ENCODE measurements at places on chromosomes 13 and 19. TPM values are rescaled to one million over a fixed set of nuclear protein-coding genes. Genes with fewer than 3 reads are reported as not detected.

ZNF317 gene
- polyA plus RNA-seq, result 19.8 TPM

- DNase-seq, result no peak
- no peaks in the 10 kb centered on the region for H3K36me3 ChIP-seq
- no peak overlapping the region for H3K27ac ChIP-seq
These were observed 18.4 kb upstream of the CHST8 start for GRCh38 chr19:33603377-33603776.

DNA sequence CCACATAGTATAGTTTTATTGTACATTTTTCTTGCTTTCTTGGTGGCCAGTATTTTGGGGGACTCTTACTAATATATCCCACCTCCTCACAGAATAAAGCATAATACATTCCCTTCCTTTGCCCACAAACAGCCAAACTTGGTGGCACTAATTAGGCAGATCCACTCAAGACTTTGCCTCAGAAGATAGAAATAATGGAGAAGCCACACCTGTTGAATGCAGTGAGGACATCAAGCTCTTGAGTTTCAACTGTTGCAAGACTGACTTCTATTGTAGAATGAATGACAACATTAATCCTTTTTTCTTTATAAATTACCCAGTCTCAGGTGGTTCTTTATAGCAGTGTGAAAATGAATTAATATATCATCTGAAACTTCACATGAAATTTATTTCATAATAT lies 1183.6 kb upstream of the ATXN8OS start:
- no peaks in the 10 kb centered on the region for H3K27me3 ChIP-seq
- H3K4me3 ChIP-seq, result no peak overlapping the region
- no peaks in the 10 kb centered on the region for H3K4me1 ChIP-seq
- no peak overlapping the region for H3K27ac ChIP-seq
- DNase-seq, result no peak

DNA sequence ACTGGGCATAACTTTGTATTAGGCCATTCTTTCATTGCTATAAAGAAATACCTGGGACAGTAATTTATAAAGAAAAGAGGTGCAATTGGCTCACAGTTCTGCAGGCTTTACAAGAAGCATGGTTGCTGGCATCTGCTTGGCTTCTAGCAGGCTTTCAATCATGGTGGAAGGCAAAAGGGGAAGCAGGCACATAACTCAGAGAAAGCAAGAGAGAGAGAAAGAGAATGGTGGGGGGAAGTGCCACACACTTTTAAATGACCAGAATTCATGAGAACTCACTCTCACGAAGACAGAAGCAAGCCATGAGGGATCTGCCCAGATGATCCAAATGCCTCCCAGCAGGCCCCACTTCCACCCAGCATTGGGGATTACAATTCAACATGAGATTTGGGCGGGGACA lies 179.7 kb downstream of the SPRY2 start:
- no peak overlapping the region for H3K4me3 ChIP-seq
- no peaks in the 10 kb centered on the region for H3K4me1 ChIP-seq
- H3K27me3 ChIP-seq, result no peaks in the 10 kb centered on the region
- no peaks in the 10 kb centered on the region for H3K36me3 ChIP-seq
- DNase-seq, result no peak
- H3K27ac ChIP-seq, result no peak overlapping the region

DNA sequence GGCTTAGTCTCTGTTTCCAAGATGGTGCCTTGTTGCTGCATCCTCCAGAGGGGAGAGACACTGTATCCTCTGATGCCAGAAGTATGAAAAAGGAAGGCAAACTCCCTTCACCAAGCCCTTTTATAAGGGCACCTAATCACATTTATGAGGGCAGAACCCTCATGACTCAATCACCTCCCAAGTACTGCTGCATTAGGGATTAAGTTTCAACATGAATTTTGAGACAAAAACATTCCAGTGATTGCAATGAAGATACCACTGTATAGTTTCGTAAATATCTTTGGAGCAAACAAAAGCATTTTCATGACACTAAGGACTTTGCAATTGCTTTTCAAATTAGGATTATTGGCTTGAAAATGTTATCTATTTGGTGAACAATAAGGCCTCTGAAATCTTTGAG lies 63.8 kb downstream of the RNF17 start:
- DNase-seq, result no peak
- H3K4me1 ChIP-seq, result no peaks in the 10 kb centered on the region
- H3K27me3 ChIP-seq, result no peaks in the 10 kb centered on the region
- no peaks in the 10 kb centered on the region for H3K36me3 ChIP-seq
- H3K27ac ChIP-seq, result no peak overlapping the region

DNA sequence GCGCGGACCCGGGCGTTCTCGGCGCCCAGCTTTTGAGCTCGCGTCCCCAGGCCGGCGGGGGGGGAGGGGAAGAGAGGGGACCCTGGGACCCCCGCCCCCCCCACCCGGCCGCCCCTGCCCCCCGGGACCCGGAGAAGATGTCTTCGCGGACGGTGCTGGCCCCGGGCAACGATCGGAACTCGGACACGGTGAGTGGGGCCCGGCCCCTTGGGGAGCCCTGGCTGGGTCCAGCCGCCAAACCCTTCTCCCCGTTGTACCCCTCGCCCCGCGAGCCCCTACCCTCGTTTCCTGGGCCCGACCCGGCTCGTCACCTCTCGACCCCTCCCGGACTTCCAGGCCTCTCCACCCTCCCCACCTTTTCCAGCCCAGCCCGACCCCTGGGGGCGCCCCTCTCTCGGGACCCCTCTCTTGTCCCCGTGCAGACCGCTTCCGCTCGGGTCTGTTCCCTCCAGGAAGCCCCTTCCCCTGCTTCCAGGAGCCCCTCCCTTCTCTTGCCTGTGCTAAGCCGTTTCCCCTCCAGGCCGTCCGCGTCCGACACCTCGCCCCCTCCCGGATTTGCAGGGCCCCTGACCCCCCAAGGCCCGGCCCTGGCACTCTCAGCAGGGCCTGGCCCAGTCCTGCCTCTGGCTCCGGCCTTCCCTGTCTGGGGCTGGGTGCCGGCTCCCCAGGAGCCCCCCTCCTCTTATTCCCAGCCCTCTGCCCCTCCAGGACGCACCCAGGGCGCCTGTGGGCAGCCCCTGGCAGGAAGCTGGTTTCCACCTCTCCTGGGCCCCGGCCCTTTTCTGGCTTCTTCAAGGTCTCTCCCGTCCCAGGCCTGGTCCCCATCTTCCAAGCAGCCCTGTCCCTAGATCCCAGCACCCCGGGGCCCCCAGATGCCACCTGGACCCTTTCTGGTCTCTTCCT lies 632 bp downstream of the MARK4 start:
- peak overlapping the region; percentile 78 for H3K27ac ChIP-seq
- H3K4me1 ChIP-seq, result peaks cover 8% of the 10 kb centered on the region
- peak; percentile 47 for DNase-seq

CRX gene
- polyA plus RNA-seq, result 0.15 TPM

NFIC gene
- 30.5 TPM for polyA plus RNA-seq

DNA sequence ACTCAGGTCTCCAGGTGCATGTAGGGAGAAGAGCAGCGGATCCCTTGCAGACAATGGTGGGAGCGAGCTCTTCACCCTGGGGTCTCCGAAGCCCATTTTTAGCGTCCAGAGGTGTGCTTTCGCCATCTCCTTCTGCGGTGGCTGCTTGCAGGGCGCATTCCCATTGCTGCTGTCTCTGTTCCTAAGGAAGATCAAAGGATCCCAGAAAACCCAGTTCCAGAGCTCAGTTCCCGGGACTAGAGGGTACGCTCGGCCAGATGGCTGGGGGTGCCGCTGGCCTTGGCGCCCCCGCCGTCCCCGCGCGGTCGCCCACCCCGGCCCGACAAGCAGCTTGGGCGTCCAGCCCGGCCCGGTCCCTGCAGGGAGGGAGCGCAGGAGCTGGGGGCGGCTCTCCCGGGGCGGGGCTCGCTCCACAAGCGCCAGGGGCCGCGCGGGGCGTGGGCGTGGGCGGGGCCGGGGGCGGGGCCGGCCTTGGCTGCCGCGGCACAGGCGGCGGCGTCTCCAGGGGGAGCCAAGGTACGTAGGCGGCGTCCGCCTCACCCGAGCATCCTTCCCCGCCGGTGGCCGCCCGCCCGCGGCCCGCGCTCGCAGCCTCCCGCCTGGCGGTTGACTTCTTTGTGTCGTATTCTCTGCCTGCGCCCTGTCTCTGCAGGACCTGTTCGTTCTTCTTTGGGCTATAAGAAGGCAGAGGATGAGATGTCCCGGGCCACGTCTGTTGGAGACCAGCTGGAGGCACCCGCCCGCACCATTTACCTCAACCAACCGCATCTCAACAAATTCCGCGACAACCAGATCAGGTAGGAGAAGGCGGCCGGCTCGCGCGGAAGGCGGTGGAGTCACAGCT lies 96.8 kb downstream of the ATP8A2 start:
- H3K27ac ChIP-seq, result no peak overlapping the region

ZNF415 gene
- 7.4 TPM for polyA plus RNA-seq

DNA sequence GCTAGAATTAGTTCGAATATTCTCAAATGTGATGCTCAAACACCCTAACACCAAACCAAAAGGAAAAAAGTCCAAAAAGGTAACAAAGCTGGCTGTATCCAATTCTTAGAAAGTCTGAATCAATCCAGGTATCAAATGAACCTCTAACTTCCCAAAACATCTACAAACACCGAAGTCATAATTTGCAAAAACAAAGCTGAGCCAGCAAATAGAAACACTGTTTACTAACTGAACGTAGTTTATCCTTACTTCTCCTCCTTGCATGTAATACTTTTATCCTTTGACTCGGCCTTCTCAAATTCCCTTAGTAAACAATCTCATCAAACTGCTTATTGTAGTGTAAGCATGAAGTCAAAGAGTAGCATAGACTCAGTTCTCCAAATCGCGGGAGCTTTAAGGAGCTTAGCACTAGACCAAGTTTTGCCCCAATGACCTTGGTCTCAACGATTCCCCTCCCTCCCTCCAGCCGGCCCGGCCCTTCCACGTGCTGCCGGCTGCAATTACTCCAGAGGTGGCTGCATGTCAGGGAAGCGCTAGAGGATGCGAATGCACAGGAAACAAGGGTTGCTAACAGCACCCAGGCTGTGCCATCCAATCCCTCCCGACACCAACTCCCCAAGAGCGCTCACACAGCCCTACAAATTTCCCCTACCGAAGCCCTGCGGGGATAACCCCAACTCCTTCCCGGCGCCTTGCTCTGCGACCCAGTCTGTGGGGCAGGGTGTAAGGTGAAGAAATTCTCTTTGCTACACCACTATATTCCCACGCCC lies 693 bp downstream of the XPO4 start:
- H3K4me1 ChIP-seq, result no peaks in the 10 kb centered on the region
- no peaks in the 10 kb centered on the region for H3K36me3 ChIP-seq
- no peaks in the 10 kb centered on the region for H3K27me3 ChIP-seq
- peak overlapping the region; percentile 99 for H3K27ac ChIP-seq
- DNase-seq, result peak; percentile 71

- no peaks in the 10 kb centered on the region for H3K27me3 ChIP-seq
- no peak for DNase-seq
- no peak overlapping the region for H3K27ac ChIP-seq
- H3K4me1 ChIP-seq, result peaks cover 11% of the 10 kb centered on the region
- H3K4me3 ChIP-seq, result no peak overlapping the region
These were observed 16.6 kb upstream of the ATP12A start for GRCh38 chr13:24663586-24663985.

DNA sequence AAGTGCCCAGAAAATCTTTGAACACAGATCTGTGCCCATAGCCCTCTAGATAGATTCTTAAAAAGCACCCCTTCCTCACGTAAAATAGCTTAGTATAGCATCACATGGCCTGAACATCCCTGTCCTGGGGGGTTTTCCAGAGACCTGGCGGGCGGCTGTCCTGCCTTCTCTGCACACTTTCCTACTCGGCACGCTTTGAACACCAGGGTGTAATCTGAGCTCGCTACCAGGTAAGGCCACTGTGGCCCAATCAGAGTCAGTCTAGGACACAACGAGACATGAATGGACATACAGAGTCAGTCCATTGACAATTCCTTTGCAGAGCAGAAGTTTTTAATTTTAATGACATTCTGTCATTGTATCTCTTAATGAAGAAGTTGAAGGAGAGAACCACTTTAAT lies 8.1 kb downstream of the CYP2A13 start:
- H3K27me3 ChIP-seq, result peaks cover 7% of the 10 kb centered on the region
- no peaks in the 10 kb centered on the region for H3K4me1 ChIP-seq
- no peak overlapping the region for H3K4me3 ChIP-seq
- H3K27ac ChIP-seq, result no peak overlapping the region

Measured in hepatocyte (in vitro differentiated cells).